ENCODE measurements at places on chromosomes 1 and 21.

- no peak for DNase-seq
Observed at GRCh38 chr1:153447498-153448170, 12.8 kb downstream of the S100A7 start.

- no peak for DNase-seq
Observed at GRCh38 chr1:155245163-155245524, 10.1 kb downstream of the ENTREP3 start.

GRCh38 chr1:19121192-19121591 is 88.9 kb downstream of the UBR4 start:
- no peak for DNase-seq

- DNase-seq, result no peak
Observed at GRCh38 chr1:217117973-217118465, 394.8 kb upstream of the ESRRG start.

DNA sequence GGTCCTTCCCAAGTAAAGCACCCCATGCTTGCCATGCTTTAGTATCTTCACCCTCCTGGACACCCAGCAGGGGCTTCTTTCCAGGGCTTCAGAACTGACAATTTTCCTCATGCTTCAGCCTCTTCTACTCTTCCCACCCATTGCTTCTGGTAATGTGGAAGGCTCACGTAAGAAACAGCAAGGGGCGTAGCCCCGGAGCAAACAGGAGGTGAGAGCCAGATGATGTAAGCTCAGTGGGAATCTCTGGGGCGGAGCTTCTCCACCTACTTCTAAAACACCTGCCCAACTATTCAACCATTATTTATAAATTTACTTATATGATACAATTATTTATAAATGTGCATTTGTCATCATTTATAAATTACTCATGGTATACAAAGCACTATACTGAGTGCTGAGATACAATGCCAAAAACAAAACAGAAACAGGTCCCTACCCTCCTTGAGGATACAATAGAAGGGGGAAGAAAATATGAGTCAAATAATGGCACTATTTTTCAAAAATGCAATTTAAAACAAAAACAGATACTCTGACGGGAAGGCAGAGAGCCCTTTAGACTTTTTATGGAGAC is 140.1 kb upstream of the CAMK1G start:
- DNase-seq, result no peak

All from stimulated activated CD8-positive, alpha-beta memory T cell treated with anti-CD3 and anti-CD28 coated beads, Interleukin-4, amount 100 ng/mL, for 1 hour (primary cell).